Cardiac septum (tissue), 1 donor: ENCODE measurements at places on chromosomes 12 and 14. TPM values are rescaled to one million over a fixed set of nuclear protein-coding genes. Genes with fewer than 3 reads are reported as not detected.

GRCh38 chr12:24507827-24508226, 441.1 kb downstream of the BCAT1 start:
- DNase-seq, result no peak

DNA sequence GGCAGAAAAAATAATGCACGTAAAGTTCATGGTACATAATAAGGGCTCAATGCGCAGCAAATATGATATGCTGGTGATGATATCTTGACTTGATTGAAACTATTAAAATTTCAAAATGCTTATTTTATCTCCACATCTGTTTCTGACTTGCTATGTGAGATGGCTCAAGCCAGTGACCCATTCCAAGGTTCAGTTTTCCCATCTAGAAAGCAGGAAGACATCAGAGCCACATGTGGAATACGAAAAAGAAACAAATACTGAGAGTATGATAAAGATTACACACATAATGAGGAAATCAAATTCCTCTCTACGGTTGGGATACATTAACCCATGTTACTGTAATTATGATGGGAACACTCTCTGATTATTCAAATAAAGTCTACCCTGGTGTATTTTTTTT, 24.0 kb upstream of the TSPAN11 start:
- no peak for DNase-seq

- DNase-seq, result no peak
Observed at GRCh38 chr12:49692851-49693250, 14.4 kb downstream of the FMNL3 start.

- DNase-seq, result no peak
Observed at GRCh38 chr12:22828066-22828465, 203.1 kb downstream of the ETNK1 start.

- DNase-seq, result no peak
Observed at GRCh38 chr12:27766587-27766986, 13.4 kb upstream of the KLHL42 start.

DNA sequence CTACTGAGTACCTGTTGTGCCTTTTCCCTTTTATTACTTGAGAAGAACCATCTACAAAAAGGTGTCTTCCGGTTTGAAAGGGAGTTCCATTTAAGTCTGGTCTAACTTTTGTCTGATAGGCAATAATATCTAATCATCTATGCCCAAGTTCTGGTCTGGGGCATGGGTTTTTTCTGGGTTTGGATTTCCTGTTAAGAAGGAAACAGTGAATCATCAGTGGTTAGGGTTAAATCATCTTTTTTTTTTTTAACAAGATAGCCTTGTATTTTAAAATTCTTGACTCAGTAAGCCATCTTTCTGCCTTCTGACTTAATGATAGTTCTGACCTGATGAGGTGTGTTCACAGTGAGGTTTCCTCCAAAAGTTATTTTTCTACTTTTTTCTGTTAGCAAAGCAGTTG, 29.3 kb upstream of the CPNE8 start:
- DNase-seq, result no peak

NANOG gene
- not detected for total RNA-seq

ARHGAP9 gene
- total RNA-seq, result 5.9 TPM

KRT78 gene
- not detected for total RNA-seq

P2RX7 gene
- total RNA-seq, result 0.65 TPM

LRP6 gene
- total RNA-seq, result 27.4 TPM

TSHR gene
- total RNA-seq, result not detected
